ENCODE measurements at places on chromosomes 2 and 18.

DNA sequence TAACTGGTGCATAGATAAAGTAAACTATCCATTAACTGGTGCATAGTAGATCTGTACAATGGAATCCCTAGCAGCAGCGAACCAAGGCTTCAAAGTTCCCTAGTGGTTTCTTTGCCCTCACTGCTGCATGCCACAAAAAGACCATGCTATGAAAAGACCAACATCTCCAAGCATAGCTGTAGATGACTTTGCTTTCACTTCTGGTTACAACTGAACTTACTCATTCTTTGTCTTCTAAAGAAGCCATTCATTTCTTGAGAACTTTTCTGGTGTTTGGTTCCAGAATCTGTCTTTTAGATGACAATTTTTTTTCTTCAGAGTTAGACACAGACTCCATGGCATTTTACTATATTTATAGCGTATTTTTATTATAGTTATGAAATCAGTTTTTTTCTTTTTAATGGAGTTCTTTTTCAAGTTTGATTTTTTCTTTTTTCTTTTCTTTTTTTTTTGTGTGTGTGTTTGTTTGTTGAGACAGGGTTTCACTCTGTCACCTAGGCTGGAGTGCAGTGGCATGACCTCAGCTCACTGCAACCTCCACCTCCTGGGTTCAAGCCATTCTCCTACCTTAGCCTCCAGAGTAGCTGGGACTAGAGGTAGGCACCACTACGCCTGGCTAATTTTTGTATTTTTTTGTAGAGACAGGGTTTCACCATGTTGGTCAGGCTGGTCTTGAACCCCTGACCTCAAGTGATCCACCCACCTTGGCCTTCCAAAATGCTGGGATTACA, 63.6 kb downstream of the SLC35F5 start:
- peak; percentile 78 for DNase-seq

- DNase-seq: peak; percentile 85
Observed at GRCh38 chr2:86788881-86789686, 1.6 kb downstream of the CD8A start.

GRCh38 chr2:73987109-73987947, 2.6 kb downstream of the TET3 start:
- DNase-seq: peak; percentile 71

DNA sequence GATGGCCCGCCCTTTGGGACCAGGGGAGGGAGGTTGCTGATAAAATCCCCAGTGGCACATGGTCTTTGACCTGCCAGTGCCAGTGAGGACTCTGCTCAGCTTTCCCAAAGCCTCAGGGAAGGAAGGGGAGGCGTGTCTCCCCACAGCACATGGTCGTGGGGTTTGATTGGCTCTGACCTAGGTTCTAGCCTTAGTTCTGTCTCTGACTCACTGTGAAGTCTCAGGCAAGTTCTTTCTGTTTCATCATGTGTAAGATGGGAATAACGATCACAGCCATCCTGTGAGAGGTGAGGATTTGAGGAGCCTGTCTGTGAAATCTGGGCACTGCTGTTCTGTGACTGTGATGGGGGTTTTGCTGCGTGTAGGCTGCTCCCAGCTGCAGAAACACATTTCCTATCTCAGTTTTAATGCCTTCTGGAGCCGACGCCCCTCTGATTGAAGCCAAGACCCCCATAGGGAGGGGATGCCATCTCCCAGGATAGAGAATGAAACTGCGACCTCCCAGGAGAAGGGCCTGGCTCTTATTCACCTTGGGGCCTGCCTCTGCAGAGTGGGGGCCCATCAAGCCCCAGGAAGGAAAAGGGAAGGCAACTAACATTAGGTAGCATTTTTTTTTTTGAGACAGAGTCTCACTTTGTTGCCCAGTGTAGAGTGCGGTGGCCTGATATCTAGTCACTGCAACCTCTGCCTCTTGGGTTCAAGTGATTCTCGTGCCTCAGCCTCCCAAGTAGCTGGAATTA, 84.0 kb downstream of the DDX1 start:
- no peak for DNase-seq

DNA sequence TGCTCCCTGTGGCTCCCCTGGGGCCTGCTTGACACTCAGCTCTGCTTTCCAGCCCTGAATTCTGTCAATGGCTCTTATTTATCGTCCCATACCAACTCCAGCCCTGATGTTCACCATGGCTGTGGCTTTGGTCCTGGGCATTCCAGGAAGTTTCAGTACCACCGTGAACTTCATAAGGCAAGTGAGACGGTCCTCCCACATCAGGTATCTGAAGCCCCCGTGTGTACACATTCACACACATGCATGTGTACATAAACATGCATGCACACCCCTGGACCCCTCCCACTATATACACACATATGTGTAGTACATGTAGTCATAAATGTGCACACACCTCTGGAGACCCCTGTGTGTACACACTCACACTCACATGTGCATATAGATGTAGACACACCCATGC, 43.3 kb upstream of the PUM2 start:
- peak; percentile 15 for DNase-seq

DNA sequence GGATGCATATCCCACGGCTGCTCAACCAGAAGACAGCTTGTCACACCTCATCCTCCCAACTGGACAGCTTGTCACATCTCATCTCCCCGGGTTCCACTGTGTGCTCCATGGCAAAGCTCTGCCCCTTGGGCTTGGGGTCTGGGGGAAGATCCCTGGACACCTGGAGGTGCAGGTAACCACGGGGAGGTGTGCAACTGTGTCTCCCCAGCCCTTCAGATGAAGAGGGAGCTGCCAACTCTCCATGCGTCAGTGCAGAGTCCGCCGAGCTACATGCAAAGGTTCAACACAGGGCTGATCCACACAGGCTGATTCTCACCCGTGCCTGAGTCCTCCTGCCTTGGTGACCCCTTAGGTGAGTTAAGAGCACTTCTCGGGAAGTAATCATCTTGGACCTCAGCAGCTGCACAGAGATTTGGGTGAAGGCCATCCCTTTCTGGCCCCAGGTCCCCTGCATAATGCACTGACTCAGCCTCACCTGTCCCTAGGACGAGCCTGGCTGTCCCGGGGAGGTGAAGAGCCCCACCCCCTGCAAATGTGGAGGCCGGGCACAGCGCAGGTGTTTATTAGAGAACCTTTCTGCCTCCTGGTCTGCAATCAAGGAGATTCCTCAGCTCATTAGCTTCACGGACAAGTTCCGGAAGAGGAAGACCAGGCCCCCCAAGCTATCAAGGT, 157.9 kb downstream of the PXDN start:
- no peak for DNase-seq

GRCh38 chr18:58299936-58300335, 255.9 kb downstream of the NEDD4L start:
- DNase-seq: no peak

DNA sequence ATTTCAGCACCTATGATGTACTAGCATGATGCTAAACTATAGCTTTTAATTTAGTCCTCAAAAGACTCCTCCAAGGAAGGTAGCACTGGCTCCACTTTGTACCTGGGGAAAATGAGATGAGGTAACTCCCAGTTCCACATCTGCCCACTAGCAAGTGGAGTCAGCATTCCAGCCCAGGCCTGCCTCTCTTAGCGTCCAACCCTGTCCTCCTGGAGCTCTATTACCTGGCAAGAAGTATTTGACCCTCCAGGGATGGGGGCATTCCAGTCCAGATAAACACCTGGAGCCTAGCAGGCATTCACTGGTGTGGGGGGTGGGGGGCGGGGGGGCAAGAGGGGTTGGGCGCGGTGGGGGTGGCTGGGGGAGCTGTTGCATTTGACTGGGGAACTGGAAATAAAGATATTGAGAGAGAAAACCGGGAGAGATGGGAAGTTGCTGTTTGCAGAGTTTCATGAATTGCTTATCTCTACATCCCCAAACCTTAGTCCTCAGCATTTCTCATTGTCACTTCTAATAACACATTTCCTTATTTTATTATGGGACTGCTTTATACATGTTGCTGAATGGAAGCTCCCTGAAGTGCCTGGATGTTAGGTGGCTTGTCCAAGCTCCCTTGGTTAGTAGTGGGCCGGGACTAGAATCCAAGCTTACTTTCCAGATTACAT, 22.0 kb upstream of the FZD5 start:
- no peak for DNase-seq

- no peak for DNase-seq
Observed at GRCh38 chr2:241975593-241976284, 106.2 kb downstream of the RTP5 start.

GRCh38 chr2:157421331-157421944, 22.5 kb downstream of the CYTIP start:
- DNase-seq: no peak

DNA sequence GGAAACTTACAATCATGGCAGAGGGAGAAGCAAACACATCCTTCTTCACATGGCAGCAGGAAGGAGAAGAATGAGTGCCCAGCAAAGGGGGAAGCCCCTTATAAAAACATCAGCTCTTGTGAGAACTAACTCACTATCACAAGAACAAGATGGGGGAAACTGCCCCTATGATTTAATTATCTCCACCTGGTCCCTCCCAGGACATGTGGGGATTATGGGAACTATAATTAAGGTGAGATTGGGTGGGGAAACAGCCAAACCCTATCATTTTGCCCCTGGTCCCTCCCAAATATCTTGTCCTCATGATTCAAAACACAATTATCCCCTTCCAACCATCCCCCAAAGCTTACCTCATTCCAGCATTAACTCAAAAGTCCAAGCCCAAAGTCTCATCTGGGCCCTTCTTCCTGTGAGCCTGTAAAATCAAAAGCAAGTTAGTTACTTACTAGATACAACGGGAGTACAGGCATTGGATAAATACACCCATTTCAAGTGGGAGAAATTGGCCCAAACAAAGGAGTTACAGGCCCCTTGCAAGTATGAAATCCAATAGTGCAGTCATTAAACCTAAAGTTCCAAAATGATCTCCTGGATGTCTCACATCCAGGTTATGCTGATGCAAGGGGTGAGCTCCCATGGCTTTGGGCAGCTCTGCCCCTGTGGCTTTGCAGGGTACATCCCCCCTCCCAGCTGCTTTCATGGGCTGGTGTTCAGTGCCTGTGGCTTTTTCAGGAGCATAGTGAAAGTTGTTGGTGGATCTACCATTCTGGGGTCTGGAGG, 122.3 kb downstream of the MYCN start:
- DNase-seq: no peak

- DNase-seq: no peak
Observed at GRCh38 chr2:11680182-11680900, 10.3 kb upstream of the NTSR2 start.

GRCh38 chr2:185374878-185375277, 363.7 kb upstream of the FSIP2 start:
- DNase-seq: no peak

GRCh38 chr18:3117493-3118192, 102.1 kb downstream of the MYOM1 start:
- DNase-seq: no peak

GRCh38 chr2:191023235-191023679, 9.3 kb upstream of the STAT1 start:
- peak; percentile 55 for DNase-seq

GRCh38 chr2:37858400-37858711, 66.7 kb upstream of the RMDN2 start:
- DNase-seq: no peak

DNA sequence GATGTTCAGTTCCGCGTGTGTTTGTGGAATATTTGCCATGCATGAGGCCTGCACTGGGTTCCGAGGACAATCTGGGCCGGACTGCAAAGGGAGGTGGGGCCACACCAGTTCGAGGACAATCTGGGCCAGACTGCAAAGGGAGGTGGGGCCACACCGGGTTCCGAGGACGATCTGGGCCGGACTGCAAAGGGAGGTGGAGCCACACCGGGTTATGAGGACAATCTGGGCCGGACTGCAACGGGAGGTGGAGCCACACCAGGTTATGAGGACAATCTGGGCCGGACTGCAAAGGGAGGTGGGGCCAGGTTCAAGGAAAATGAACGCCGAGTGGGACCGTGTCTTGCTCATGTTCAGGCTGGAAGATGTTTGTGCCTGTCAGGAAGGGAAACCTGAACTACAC, 97.8 kb upstream of the HDAC4 start:
- no peak for DNase-seq

- no peak for DNase-seq
Observed at GRCh38 chr18:47246027-47246971, 5.2 kb downstream of the SKOR2 start.

DNA sequence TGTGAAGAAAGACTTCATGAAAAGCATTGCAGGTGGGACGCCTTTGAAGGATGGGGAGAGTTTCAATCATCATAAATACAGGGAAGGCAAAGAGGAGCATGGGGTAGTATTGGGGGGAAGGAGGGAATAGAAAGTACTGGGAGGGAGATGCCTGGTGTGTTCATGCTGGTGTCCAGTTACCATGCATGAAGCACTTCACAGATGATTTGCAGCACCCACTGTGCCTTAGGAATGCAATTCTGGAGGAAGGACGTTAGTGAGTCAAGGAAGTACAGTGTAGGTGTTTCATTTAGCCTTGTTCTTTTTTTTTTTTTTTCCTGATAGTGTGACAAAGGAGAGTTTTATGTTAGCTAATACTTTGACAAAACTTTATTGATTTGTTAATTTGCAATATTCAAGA, 36.8 kb downstream of the ADAM23 start:
- no peak for DNase-seq
